ENCODE measurements at places on chromosomes 3 and 15. TPM values are rescaled to one million over a fixed set of nuclear protein-coding genes. Genes with fewer than 3 reads are reported as not detected.
A peak's percentile ranks its signal among the peaks of the same experiment; 100 is the strongest.

DNA sequence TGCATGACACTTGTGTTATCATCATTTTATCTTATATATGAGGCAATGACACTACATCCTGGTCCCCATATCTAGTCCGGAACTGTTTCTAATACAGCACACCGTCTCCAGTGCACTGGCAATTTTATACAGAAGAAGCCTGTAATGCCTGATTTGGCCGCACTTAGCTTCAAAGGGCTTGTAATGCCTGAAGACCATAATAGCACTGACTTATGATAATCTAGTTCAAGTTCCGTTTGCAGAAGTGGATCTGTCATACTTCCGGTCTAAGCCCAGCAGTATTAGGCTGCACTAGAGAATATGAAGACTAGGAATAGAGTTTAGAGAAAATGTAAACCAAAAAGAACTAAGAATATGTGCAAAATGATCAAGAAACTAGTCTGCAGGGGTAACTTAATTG is 1.3 kb downstream of the BNIP2 start:
- H3K36me3 ChIP-seq: no peaks in the 10 kb centered on the region
- H3K27me3 ChIP-seq: no peaks in the 10 kb centered on the region
- H3K27ac ChIP-seq: peak overlapping the region; percentile 99
- peak; percentile 31 for DNase-seq

DNA sequence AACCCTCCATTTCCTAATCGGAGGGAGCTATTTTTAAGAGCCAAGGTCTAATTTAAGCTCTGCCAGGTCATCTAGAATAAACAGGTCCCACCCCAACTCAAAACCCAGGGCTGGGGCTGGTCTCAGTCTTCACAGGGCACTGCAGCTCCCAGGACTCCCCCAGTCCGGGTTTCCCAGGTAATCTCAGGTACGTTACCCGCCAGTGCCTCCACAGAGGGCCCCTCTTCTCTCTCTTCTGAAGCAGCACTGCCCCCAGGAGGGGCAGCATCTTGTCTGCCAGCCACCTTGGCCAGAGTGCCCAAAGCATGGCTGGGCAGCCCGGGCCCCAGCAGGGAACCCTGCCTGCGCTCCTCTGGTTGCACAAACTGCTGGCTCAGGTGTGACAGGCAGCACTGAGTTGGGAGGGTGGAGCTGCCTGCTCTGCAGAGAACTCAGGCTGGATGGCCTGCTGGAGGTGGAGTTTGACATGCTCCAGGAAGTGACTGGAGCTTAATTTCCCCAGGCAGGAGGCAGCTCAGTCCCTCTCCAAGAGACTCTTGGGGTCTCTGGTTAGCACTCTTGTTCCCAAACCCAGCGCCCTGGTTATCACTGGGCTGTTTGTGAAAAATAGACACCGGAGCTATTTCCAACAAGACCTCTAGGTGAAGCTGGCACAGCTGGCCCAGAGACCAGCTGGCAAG is at the start of gene PLA2G4F:
TSS of gene PLA2G4F (minus strand) at position 394 of the 680 bp plus-strand sequence. CDS start at position 307, 87 bp downstream.
- no peaks in the 10 kb centered on the region for H3K27me3 ChIP-seq
- peaks cover 14% of the 10 kb centered on the region for H3K36me3 ChIP-seq
- H3K4me1 ChIP-seq: no peaks in the 10 kb centered on the region
- no peak for DNase-seq
- H3K27ac ChIP-seq: no peak within 1 kb of the TSS
- H3K4me3 ChIP-seq: no peak within 1 kb of the TSS

DNA sequence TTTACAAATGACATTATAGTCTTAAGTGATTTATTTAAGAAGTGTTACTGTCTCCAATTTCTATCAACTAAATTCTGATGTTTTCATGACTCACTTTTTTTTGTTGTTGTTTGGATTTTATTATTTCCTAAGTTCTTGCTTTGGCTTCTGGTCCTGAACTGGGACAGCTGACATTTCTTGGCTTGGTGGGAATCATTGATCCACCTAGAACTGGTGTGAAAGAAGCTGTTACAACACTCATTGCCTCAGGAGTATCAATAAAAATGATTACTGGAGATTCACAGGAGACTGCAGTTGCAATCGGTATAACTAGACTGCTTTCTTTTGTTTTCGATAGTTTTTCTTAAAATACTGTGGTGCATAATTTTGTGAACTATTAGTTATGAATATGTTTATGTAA is 47.5 kb downstream of the ASTE1 start:
- H3K27me3 ChIP-seq: no peaks in the 10 kb centered on the region
- no peak overlapping the region for H3K4me3 ChIP-seq
- no peak overlapping the region for H3K27ac ChIP-seq

- no peak overlapping the region for H3K27ac ChIP-seq
- no peaks in the 10 kb centered on the region for H3K27me3 ChIP-seq
- H3K4me3 ChIP-seq: no peak overlapping the region
- H3K36me3 ChIP-seq: no peaks in the 10 kb centered on the region
- DNase-seq: no peak
These were observed 255.3 kb downstream of the RORA start for GRCh38 chr15:60973637-60974415.

DNA sequence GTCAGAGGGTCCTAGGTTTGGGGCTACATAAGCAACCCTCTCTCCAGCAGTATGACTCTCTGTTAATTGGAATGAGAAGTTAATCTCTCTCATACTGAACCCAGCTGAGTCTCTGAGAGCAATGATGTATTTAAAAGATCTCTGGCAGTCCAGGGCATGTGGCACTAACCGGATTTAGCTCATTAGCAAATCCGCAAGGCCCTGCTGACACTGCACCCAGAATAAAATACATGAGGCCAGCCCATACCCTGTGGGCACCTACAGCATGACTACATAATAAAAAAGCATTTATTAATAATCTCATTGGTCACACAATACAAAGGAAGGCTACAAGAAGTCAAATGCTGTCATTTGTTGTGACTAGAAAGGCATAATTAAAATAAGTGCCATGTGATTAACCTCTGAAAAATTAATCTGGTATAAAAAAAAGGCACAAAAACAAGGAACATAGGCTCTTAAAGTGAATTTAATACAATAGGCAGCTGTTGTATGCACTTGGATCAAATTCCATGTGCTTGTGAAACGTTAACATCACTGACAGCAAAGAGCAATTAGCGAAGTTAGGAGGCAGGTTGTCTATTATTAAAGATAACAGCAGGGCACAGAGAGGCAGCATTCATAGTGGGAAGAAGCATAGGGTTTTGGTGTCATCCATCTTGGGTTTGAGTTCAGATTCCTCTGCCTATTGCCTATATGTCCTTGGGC is 381.2 kb downstream of the WDR72 start:
- no peaks in the 10 kb centered on the region for H3K27me3 ChIP-seq
- no peak overlapping the region for H3K27ac ChIP-seq
- no peak for DNase-seq
- no peak overlapping the region for H3K4me3 ChIP-seq
- H3K4me1 ChIP-seq: no peaks in the 10 kb centered on the region

DNA sequence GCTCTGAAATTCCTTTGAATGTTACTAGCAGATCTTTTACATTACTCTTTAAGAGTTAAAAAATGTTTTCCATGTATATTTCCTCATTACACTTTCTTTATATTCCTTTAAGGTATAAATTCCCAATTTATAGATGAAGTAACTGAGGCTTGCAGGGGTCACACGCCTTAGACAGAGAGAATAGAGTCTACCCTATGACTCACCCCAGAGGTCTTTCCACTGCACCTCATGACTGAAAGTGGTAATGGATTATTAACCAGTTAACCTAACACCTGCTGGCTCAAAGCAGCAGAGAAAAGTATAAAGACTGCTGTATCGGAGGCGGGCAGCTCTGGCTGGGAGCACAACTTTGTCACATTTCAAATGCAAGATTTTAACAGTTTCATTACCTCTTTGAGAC is 37.7 kb downstream of the LDHAL6B start:
- no peaks in the 10 kb centered on the region for H3K36me3 ChIP-seq
- no peak for DNase-seq
- no peak overlapping the region for H3K27ac ChIP-seq
- H3K4me1 ChIP-seq: no peaks in the 10 kb centered on the region

GRCh38 chr3:33482111-33482521 is 41.9 kb upstream of the UBP1 start:
- no peak overlapping the region for H3K27ac ChIP-seq
- no peak for DNase-seq
- H3K4me3 ChIP-seq: no peak overlapping the region

- DNase-seq: no peak
- no peak overlapping the region for H3K4me3 ChIP-seq
- no peaks in the 10 kb centered on the region for H3K4me1 ChIP-seq
- no peak overlapping the region for H3K27ac ChIP-seq
These were observed 34.0 kb upstream of the ARHGEF3 start for GRCh38 chr3:56835650-56836227.

DNA sequence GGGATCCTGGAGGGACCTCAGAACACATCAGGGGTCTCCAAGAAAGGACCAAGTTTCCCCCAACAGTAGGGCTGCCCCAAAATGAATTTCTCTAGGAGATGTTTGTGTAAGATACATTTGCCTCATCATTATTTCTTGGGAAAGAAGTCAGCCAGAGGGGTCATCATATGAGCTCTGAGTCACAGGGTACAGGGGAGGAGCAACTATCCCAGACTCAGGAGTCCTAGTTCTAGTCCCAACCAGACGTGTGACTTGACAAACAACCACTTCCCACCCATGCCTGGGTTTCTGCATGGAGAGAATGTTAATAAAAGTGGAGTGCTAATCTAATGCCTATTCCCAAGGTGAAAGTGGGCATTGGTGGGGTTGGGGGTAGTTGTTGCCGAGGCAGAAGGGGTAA is 144.1 kb downstream of the ALDH1A2 start:
- H3K4me3 ChIP-seq: no peak overlapping the region
- H3K27ac ChIP-seq: no peak overlapping the region
- no peaks in the 10 kb centered on the region for H3K4me1 ChIP-seq
- H3K36me3 ChIP-seq: no peaks in the 10 kb centered on the region
- DNase-seq: no peak

DNA sequence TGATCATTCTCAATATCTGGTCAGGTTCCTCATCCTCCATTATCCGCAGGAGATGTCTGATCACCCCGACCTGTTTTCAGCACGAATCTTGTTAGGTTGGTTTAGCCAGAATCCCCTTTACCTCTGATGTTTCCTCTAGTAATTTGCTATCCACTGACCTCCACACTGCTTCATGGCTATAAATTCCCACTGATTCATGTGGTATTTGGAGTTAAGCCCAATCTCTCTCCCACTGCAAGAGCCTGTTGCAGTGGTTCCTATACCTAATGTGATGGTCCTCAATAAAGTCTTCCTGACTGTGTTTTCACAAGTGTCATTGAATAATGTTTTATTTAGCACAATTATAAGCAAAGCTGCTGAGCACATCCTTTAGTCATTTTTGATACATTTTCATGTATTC is 124.8 kb upstream of the CNTN3 start:
- H3K36me3 ChIP-seq: no peaks in the 10 kb centered on the region
- H3K4me1 ChIP-seq: no peaks in the 10 kb centered on the region
- H3K27me3 ChIP-seq: no peaks in the 10 kb centered on the region
- H3K27ac ChIP-seq: no peak overlapping the region
- DNase-seq: no peak

- no peaks in the 10 kb centered on the region for H3K4me1 ChIP-seq
- DNase-seq: no peak
- no peaks in the 10 kb centered on the region for H3K27me3 ChIP-seq
- no peak overlapping the region for H3K27ac ChIP-seq
- no peaks in the 10 kb centered on the region for H3K36me3 ChIP-seq
These were observed 24.2 kb upstream of the CD96 start for GRCh38 chr3:111517801-111518200.

DNA sequence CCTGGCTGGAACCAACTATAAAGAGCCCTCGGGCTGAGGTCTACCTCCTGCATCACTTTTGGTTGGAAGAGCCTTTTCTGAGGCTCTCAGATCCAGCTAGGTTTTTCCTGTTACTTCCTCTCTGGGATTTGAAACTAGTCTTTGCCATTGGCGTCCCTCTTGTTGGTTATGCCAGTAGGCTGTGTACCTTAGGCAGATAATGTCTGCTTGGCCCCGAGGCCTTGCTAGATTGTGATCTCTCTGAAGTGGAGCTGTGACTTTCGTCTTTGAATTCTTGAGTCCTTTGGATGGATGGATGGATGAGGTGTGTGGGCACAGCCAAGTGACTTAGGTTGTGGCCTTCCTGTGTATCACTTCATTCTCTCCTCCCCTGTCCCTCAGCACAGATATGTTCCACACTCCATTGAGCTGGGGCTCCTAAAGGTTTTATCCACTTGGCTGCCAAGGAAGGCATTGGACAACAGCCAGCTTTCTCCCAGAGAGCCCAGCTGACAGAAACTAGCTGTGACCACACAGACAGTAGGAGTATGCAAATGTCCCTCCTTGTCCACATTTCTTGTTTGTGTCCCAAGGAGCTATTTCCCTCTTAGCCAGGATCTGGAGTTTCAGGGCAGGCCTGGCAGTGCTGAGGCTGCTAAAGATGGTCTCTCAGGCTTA is 7.9 kb upstream of the DNAJC17 start:
- no peak overlapping the region for H3K4me3 ChIP-seq
- no peaks in the 10 kb centered on the region for H3K4me1 ChIP-seq
- H3K36me3 ChIP-seq: peaks cover 10% of the 10 kb centered on the region
- H3K27me3 ChIP-seq: no peaks in the 10 kb centered on the region

DNA sequence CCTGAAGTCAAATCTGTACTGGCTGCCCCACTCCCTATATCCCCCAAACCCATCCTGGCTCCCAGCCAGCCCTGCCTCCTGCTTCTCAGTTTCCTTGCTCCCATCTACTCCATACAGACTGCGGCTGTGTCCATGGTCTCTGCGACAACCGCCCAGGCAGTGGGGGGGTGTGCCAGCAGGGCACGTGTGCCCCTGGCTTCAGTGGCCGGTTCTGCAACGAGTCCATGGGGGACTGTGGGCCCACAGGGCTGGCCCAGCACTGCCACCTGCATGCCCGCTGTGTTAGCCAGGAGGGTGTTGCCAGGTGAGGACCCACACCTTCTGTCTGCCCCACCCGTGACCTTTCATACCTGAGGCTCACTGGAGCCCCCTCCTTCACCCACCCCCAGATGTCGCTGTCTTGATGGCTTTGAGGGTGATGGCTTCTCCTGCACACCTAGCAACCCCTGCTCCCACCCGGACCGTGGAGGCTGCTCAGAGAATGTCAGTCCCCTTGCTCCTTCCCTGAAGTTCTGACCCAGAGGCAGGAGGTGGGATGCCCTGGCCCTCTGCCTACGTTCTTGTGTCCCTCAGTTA is 14.7 kb downstream of the STAB1 start:
- H3K36me3 ChIP-seq: no peaks in the 10 kb centered on the region
- no peak overlapping the region for H3K27ac ChIP-seq
- H3K27me3 ChIP-seq: no peaks in the 10 kb centered on the region
- H3K4me1 ChIP-seq: no peaks in the 10 kb centered on the region

GRCh38 chr15:88399021-88399685 is 68.0 kb downstream of the MRPL46 start:
- no peak overlapping the region for H3K27ac ChIP-seq
- no peak overlapping the region for H3K4me3 ChIP-seq
- H3K27me3 ChIP-seq: no peaks in the 10 kb centered on the region
- H3K36me3 ChIP-seq: no peaks in the 10 kb centered on the region
- H3K4me1 ChIP-seq: no peaks in the 10 kb centered on the region

GRCh38 chr15:65985387-65985786 is 116.1 kb downstream of the RAB11A start:
- H3K4me1 ChIP-seq: peaks cover 5% of the 10 kb centered on the region
- H3K27ac ChIP-seq: no peak overlapping the region
- H3K36me3 ChIP-seq: no peaks in the 10 kb centered on the region
- DNase-seq: no peak
- H3K4me3 ChIP-seq: no peak overlapping the region

Gene IREB2
- total RNA-seq: 62.2 TPM

Gene VIPR1
- 5.4 TPM for total RNA-seq

Gene PRRT3
- 12.3 TPM for total RNA-seq

Gene NANOGP8
- total RNA-seq: not detected

Gene FBN1
- 0.46 TPM for total RNA-seq

Gene GPR62
- not detected for total RNA-seq

Gene ZNF80
- total RNA-seq: 2.3 TPM

Gene LRRC3B
- total RNA-seq: not detected

Gene TOP2B
- 98.6 TPM for total RNA-seq

Gene TF
- 0.02 TPM for total RNA-seq

Gene DZIP1L
- total RNA-seq: 0.20 TPM
